ENCODE measurements at places on chromosomes 16 and 17.

DNA sequence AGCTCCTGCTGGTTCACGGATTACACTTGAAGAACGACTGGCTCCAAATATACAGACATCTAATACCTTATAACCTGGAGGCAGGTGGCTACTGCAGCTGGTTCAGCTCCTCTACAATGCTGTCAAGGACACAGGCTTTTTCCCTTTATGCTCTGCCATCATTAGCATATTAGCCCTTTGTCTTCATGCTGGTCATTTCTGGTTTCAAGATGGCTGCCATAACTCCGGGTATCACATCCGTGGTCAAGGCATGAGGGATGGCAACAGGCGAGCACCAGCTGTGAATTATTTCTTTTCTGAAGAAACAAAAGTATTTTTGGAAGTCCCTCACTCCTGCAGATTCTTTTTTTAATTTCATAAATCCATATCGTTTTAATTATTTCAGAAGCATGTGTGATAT, 124.3 kb upstream of the MED13 start:
- no peak for DNase-seq

- DNase-seq = no peak
Observed at GRCh38 chr17:4769628-4770027, 2.1 kb upstream of the TM4SF5 start.

GRCh38 chr16:6482696-6483468, 849.8 kb upstream of the RBFOX1 start:
- no peak for DNase-seq

GRCh38 chr17:71633391-71633849, 487.4 kb upstream of the SOX9 start:
- no peak for DNase-seq
